NCI-H1092 (cell line): ENCODE measurements at places on chromosomes 6 and 20.

GRCh38 chr20:63132131-63132714, 83.7 kb downstream of the YTHDF1 start:
- no peak for DNase-seq

DNA sequence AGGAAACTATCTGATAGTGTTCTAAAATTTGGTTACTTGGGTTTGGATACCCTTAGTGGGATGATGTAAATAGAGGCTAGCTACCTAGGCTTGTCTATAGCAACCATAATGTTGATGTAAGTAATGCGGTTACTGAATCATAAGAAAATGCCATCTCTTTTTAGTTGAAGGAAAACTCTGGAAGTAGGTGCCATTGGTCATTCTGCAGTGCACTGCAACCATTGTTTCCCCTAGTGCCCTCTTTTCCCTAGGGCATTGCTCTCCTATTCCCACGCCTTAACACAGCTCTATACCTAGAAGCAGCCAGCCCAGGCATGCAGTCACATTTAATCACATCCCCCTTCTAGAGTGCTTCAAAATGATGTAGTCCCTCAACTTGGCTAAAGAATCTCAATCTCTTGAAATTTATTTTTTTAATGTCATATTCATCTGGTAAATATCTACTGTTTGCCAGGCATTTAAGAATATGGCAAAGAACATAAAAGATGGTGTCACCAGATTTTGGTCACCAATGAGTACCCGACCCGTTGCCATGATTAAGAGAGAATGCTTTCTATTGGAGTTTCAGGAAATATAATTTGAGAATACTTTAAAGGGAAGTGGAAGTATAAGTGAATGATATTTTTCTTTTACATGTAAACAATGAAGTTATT, 10.4 kb downstream of the LOC128125822 start:
- no peak for DNase-seq

- DNase-seq: no peak
These were observed 661 bp upstream of the PPP1R14C start for GRCh38 chr6:150142097-150142669.

- DNase-seq: no peak
These were observed 92.4 kb upstream of the CEP85L start for GRCh38 chr6:118743746-118744145.

- no peak for DNase-seq
These were observed 32.7 kb upstream of the COL21A1 start for GRCh38 chr6:56280126-56280525.

DNA sequence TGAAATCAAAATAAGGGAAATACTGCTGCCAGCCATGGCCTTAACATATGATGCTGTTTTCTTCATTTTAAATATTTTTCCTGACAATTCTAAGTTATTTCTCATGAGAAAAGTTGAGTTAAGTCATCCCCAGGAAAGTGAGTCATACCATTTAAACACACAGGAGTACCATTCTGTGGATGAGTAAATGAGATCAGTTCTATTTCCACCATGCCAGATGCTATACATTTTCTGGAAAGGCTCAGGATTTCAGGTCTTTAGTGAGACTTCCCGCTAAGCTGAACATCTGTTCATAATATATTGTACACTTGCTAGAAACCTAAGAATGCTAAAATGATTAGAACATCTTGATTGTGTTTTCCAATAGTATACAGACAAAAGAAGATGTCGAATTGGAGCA, 256.2 kb upstream of the MANEA start:
- no peak for DNase-seq

DNA sequence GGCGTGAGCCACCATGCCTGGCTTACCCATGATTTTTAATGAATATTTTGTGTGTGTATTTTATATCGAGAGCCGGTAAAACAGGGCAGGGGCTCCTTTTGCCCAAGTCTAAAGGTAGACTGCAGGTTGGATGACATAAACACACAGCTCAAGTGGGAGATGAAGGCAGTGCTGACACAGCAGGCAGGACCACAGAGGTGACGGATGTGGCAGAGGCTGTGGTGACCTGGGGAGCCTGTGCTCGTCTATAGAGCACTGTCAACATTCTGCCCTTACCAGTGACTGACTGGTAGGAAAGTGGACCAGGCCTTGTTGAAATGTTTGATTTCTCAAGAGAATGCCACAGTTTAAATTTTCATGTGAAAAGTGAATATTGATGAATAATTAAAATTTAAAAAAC, 137.5 kb downstream of the ZFP64 start:
- no peak for DNase-seq

DNA sequence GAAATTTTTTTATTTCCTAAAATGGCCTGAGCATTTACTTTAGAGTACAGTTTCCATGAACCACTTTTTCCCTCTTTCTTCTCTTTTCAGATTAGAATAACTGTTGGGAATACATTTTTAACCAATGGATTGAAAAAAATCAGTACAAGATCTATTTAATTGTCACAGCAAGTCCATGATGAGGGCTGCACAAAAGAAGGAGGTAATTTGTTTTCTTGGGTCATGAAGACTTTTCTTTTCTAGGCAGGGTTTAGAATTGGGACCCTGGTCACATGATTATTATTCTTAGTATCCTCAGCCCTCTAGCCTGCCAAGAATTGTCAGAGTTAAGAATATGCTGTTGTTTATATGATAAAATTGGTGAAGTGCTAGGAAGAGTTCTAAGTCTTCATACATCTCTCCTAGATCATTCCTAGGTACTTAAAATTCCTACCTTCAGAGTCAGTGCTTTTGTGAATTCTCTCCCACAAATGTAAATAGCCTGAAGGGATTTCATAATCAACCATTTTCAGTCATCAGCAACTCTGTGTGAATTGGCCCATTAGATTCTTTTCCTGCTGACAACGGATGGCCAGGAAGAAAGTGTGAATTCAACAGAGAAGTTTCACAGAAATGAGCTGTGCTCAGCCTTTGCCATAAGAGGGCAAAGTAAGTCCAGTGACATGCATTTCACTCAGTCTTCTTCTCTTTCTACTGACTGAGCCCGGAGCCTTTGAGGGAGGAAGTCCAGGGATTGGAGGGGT, 32.4 kb upstream of the TPBG start:
- DNase-seq: no peak

DNA sequence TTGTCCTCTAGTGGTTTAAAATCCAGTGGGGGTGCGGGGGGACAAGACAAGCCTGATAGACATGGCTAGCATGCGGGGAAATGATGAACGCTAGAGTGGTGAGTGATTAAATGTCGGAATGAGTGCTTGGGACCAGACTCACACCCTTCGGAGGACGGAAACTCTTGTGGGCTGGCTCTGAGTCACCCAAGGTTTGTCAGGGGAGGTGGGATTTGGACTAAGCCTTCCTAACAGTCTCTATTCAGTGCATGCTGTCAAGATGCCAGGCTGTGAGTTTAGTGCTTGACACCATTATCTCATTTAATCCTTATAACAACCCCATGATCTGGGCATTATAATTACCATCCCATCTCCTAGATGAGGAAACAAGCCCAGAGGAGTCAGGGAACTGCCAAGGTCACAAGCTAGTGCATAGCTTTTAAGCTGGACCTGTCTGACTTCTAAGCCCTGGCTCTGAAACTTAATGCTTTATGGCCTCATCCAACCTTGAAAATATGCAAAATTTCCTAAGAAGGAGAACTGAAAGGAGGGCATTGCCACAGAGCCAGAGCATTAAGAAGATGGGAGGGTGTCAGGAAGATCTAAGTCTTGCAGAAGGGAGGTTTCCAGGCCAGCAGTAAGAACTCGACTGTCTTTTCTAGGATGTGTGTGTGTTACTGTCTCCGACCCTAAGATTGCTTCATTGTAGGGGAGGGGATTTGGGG, 168.7 kb upstream of the LRFN2 start:
- no peak for DNase-seq

DNA sequence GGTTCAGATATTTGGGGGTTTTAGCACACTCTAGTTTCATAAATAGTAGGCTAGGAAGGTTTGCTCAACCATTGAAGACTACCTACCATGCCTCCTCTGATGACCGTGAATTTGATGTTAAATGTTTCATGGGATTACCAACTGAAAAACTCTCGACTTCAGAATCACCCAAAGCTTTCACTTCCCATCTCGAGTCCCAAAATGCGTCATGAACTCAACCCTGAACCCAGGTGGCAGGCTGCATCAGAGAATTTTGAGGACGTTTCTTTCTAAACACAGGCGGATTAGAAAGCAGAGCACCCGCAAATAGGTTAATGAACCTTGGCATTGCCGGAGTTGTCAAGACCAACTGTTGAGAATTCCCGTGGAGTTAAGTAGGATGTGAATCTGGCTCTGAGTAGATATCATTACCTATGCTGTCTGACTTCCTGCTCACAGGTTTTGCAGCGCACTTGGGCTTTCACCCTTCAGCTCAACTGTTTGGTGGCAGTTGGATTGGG, 98.4 kb upstream of the ADTRP start:
- no peak for DNase-seq

DNA sequence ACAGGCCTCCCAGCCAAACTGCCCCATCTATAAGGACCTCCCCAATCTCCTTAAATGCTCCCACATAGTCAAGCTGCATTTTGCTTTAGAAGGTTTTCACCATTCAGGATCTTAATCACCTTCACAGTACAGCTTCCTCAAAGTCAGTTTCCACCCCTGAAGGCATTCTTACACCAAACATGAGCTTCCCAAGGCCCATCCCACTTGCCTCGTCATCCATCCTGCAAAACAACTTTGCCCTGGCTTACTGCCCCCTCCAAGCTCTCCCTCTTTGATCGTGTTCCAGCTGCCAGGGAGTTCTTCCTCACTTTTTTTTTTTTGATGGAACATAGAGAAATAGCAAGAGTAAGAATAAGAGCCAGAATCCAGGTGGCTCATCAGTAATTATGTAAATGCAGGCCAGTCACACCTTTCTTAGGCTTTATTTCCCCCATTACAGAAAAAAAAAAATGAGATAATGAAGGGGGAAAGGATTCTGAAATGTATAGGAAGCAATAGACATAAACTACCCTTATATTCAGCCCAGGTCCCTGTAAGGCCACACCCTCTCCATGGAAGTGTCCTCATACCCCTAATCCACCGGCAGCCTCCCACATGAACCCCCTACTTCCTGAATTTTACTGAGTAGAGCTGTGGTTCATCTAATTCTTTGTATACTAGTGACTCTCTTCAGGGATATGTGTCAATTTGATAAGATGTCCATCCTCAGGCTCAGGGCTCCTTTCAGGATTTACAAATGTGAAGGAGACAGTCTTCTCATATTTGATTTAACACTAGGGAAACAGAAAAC, 12.7 kb downstream of the TRIM27 start:
- no peak for DNase-seq

- no peak for DNase-seq
These were observed 223.2 kb downstream of the ERMARD start for GRCh38 chr6:169974663-169975062.

GRCh38 chr6:98633886-98634285, 200.5 kb upstream of the POU3F2 start:
- DNase-seq: no peak

- no peak for DNase-seq
These were observed 40.6 kb downstream of the LYRM2 start for GRCh38 chr6:89597988-89598387.

GRCh38 chr6:101296169-101296960, 97.1 kb upstream of the GRIK2 start:
- DNase-seq: peak; percentile 45

- no peak for DNase-seq
These were observed 12.0 kb downstream of the SLC12A5 start for GRCh38 chr20:46040902-46041535.

DNA sequence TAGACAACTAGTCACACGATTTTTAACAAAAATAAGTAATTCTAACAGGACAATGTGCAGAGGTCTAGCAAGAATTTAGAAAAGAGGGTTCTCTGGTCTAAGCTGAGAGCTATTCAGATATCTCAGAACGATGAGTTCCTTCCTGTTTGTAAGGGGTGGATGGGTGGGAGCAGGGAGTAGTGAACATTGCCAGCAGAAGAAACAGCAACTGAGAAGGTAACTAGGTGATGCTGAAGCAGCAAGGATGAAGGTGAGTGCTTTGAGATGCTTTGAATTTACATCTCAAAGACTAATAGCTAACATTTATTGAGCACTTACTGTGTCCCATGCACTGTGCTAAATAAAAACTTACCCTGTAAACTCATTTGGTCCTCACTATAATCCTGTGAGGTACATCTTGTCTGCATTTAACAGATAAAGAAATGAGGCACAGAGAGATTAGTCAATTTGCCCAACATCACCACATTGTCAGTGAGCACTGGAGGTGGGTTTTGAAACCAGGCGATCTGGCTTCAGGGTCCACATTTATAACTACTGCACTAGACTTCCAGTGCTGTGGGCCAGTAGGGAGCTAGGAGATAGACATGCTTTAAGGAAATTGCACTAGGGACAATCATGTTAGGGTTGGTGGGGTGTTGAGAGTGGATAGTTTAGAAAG, 15.7 kb downstream of the BRD2 start:
- DNase-seq: no peak

DNA sequence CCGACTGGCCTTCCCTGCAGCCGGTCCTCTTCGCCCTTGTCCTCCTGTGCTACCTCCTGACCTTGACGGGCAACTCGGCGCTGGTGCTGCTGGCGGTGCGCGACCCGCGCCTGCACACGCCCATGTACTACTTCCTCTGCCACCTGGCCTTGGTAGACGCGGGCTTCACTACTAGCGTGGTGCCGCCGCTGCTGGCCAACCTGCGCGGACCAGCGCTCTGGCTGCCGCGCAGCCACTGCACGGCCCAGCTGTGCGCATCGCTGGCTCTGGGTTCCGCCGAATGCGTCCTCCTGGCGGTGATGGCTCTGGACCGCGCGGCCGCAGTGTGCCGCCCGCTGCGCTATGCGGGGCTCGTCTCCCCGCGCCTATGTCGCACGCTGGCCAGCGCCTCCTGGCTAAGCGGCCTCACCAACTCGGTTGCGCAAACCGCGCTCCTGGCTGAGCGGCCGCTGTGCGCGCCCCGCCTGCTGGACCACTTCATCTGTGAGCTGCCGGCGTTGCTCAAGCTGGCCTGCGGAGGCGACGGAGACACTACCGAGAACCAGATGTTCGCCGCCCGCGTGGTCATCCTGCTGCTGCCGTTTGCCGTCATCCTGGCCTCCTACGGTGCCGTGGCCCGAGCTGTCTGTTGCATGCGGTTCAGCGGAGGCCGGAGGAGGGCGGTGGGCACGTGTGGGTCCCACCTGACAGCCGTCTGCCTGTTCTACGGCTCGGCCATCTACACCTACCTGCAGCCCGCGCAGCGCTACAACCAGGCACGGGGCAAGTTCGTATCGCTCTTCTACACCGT, 6.1 kb downstream of the UBD start:
- DNase-seq: no peak

DNA sequence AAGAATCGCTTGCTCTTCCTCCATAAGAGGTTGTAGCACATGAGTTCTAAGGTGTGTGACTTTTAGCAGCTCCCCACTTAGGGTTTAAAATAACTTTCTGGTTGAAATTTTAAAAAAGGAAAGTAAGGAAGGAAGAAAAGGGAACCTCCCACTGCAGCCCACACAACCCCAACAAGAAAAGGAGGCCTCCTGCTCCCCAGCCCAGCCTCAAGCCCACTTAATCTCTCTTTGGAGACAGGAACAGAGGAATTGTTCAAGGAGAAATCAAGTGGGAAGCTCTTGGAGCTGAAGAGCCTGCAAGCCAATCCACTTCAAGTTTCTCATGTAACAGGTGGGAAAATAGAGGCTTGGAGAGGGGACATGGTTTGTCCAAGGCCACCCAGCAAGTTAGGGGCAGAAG, 39.1 kb upstream of the PREX1 start:
- no peak for DNase-seq
